Immature natural killer cell (primary cell): ENCODE measurements at places on chromosomes 2 and 18.

GRCh38 chr2:107412209-107412904, 414.3 kb upstream of the RGPD4 start:
- H3K27me3 ChIP-seq: no peaks in the 10 kb centered on the region
- no peak overlapping the region for H3K4me3 ChIP-seq
- H3K27ac ChIP-seq: no peak overlapping the region
- no peaks in the 10 kb centered on the region for H3K36me3 ChIP-seq

DNA sequence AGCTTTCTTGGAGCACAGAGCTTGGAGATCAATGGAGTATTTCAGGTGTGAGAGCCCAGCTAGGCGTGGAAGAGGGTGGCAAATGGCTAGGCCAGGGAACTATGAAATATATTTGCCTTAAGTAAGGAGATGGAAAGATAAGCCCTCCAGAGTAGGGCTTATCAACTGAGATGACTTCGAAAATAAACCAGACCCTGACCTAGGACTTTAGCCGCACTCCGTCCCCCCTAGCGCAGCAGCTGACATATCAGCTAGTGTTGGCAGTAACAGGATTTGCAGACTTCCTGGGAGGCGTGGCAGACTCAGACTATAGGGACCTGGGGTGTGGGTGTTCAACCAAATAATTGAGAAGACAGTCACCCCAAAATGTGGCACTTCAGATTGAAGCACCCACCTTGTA, 127.7 kb upstream of the EPAS1 start:
- no peaks in the 10 kb centered on the region for H3K36me3 ChIP-seq
- no peak overlapping the region for H3K4me3 ChIP-seq
- peaks cover 6% of the 10 kb centered on the region for H3K4me1 ChIP-seq
- H3K27ac ChIP-seq: no peak overlapping the region
- H3K27me3 ChIP-seq: peaks cover 2% of the 10 kb centered on the region
- DNase-seq: no peak

- H3K27me3 ChIP-seq: no peaks in the 10 kb centered on the region
- H3K4me1 ChIP-seq: no peaks in the 10 kb centered on the region
- no peak overlapping the region for H3K4me3 ChIP-seq
These were observed 141.0 kb upstream of the KCTD1 start for GRCh38 chr18:26689226-26689879.

- no peaks in the 10 kb centered on the region for H3K4me1 ChIP-seq
- DNase-seq: no peak
- no peaks in the 10 kb centered on the region for H3K36me3 ChIP-seq
- H3K4me3 ChIP-seq: no peak overlapping the region
- no peaks in the 10 kb centered on the region for H3K27me3 ChIP-seq
These were observed 59.8 kb upstream of the RIT2 start for GRCh38 chr18:43175257-43175656.

GRCh38 chr2:241673797-241674725, 12.6 kb downstream of the DTYMK start:
- H3K4me1 ChIP-seq: peaks cover 7% of the 10 kb centered on the region
- peaks cover 2% of the 10 kb centered on the region for H3K36me3 ChIP-seq
- no peaks in the 10 kb centered on the region for H3K27me3 ChIP-seq
- peak overlapping the region; percentile 71 for H3K27ac ChIP-seq
- DNase-seq: no peak

DNA sequence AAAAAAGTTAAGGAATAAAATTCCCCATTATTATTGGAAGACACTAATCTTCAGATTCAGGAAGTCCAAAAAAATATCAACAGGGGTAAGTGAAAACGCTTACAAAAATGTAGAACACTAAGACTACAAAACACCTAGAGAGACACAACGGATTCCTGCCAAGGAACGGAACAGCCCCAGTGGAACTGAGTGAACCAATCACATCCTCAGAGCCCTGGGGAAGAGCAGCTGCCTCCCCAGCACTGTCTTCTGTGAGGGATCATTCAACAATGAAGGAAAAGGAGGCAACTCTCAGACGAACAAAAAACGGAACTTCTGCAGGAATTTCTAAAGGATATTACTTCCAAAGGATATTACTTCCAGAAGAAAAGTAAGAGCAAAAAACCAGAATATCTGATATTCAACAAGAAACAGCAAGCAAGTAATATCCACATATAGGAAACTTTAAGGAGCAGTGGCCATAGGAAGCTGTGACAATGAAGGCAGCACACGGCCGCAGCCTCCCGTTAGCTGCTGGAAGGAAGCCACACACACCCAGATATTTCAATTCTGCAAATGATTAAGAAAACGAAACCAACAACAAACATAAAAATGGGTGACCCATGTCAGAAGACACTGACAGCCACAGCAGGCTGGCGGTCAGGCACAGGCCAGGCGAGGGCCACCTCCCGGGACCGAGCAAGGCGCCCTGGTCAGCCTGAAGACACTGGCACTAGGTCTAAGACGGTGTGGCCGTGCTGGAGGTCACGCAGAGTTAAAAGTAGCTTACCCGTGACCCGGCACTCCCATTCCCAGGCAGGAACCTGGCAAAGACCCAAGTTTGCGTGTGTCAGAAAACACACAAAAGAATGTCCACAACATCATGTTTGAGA, 81.8 kb downstream of the HDAC4 start:
- H3K27ac ChIP-seq: peak overlapping the region; percentile 97
- H3K4me3 ChIP-seq: peak overlapping the region; percentile 85
- peaks cover 91% of the 10 kb centered on the region for H3K4me1 ChIP-seq

DNA sequence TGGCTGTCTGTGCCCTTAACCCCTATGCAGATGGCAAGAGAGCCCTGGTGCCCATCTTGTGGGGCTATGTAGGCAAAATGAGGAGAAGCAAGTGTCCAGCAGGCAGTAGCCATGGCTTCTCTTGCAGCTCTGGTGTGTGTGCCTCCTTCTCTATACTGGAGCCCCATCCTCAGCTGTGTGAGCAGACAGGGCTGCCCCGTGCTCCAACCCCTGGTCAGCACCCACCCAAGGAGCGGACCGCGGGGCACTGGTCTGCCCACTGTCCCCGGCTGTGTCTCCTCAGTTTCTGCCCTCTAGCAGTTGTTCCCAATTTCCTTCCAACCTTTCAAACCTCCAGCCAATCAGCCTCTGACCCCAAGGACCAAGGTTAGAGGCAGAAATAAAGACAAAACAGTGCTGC, 134.9 kb upstream of the GLI2 start:
- no peaks in the 10 kb centered on the region for H3K36me3 ChIP-seq
- no peaks in the 10 kb centered on the region for H3K27me3 ChIP-seq
- no peak overlapping the region for H3K4me3 ChIP-seq

DNA sequence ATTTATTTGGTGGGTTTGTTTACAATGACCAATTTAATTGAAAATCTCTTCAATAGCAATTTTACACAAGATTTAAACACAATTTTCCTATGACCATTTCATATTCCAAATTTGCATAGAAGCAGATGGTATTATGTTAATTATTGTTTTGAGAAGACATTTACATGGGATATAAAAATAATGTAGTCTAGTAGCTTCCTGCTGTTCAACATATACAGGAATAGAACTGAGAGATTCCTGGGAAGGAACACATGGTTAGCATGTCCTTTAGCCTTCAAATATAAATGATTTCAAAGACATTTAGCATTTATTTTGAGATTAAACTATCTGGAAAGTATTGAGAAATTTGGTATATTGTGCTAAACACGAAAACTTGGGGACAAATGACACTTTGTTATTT, 129.6 kb downstream of the KCNE4 start:
- no peaks in the 10 kb centered on the region for H3K36me3 ChIP-seq
- H3K4me1 ChIP-seq: no peaks in the 10 kb centered on the region
- no peak overlapping the region for H3K4me3 ChIP-seq
- no peak for DNase-seq
- no peak overlapping the region for H3K27ac ChIP-seq

GRCh38 chr2:62297624-62298010, 101.7 kb downstream of the B3GNT2 start:
- H3K36me3 ChIP-seq: peaks cover 3% of the 10 kb centered on the region
- peaks cover 1% of the 10 kb centered on the region for H3K27me3 ChIP-seq
- no peak overlapping the region for H3K4me3 ChIP-seq
- DNase-seq: no peak
- no peak overlapping the region for H3K27ac ChIP-seq

DNA sequence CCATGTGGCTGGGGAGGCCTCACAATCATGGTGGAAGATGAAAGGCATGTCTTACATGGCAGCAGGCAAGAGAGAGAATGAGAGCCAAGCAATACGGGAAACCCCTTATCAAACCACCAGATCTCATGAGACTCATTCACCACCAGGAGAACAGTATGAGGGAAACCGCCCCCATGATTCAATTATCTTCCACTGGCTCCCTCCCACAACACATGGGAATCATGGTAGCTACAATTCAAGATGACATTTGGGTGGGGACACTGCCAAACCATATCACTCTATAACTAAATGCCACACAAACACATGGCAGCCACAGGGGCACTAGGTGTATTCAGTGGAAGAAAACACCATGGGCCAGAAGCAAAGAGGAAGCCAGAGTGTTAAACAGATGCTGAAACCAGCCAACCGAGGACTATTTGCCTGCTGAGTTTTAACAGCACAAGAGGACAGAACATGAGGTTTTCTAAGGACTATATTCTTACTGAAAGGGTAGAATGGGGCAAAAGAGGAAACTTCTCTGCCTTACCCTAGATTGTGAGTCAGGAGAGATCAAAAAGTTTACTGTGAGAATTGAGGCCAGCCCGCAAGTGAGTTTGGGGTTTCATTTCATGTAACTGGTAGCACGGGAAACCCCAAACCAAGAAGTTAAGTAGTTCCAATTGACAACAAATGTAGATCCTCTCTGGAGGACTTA, 49.2 kb downstream of the SIGLEC15 start:
- H3K36me3 ChIP-seq: peaks cover 33% of the 10 kb centered on the region
- peak overlapping the region; percentile 68 for H3K4me3 ChIP-seq
- DNase-seq: peak; percentile 42
- H3K4me1 ChIP-seq: peaks cover 36% of the 10 kb centered on the region
- H3K27ac ChIP-seq: peak overlapping the region; percentile 84

- peaks cover 6% of the 10 kb centered on the region for H3K27me3 ChIP-seq
- H3K4me1 ChIP-seq: peaks cover 23% of the 10 kb centered on the region
- H3K27ac ChIP-seq: no peak overlapping the region
- DNase-seq: no peak
- peaks cover 7% of the 10 kb centered on the region for H3K36me3 ChIP-seq
- no peak overlapping the region for H3K4me3 ChIP-seq
These were observed 238.8 kb downstream of the IKZF2 start for GRCh38 chr2:212912445-212913103.

DNA sequence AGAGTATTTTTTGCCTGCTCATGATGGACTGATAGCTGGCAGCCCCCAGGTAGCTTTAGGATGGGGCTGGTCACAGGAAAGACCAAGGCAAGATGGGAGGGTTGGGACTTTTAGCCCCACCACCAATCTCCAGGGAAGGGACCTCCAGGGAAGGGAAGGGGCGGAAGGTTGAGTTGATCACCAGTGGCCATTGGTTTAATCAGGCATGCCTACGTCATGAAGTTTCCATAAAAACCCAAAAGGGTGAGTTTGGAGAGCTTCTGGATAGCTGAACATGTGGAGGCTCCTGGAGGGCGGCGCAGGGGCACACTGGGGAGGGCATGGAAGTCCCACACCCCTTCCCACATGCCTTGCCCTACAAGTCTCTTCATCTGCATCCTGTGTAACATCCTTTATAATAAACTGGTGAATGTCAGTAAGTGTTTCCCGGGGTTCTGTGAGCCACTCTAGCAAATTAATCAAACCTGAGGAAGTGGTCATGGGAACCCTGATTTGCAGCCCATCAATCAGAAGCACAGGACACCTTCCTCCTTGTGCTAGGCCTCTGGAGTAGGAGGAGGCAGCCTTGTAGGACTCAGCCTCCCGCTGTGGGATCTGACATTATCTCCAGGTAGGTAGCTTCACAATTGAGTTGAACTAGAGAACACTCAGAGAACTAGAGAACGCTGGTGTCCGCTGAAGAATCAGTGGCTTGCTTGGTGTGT, 30.3 kb downstream of the RAB31 start:
- H3K4me1 ChIP-seq: peaks cover 20% of the 10 kb centered on the region
- H3K36me3 ChIP-seq: no peaks in the 10 kb centered on the region
- no peak for DNase-seq
- peaks cover 16% of the 10 kb centered on the region for H3K27me3 ChIP-seq
- no peak overlapping the region for H3K4me3 ChIP-seq
- no peak overlapping the region for H3K27ac ChIP-seq

DNA sequence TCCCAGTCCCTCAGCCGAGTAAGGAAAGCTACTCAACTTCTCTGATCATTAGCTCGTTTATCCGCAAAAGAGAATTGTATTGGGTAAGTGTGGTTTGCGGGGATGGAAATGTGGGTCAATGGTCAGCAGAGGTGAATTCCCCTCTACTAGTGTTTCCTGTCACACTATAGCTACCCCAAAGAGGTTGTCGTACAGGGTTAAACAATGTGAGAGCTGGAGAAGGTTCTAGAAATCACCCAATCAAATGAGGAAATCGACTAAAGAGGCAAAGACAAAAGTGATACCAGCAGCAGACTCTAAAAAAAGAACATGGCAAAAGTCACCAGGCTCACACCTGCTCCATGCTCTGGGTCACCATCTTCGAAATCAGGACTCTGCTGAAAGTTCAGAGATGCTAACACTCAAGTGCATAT, 144.7 kb upstream of the ITGA4 start:
- DNase-seq: peak; percentile 47
- peaks cover 55% of the 10 kb centered on the region for H3K4me1 ChIP-seq
- peak overlapping the region; percentile 89 for H3K4me3 ChIP-seq
- peak overlapping the region; percentile 89 for H3K27ac ChIP-seq

- no peak within 1 kb of the TSS for H3K27ac ChIP-seq
- no peaks in the 10 kb centered on the region for H3K27me3 ChIP-seq
- H3K4me3 ChIP-seq: peak within 1 kb of the TSS; percentile 76
- H3K4me1 ChIP-seq: peaks cover 14% of the 10 kb centered on the region
- peak; percentile 19 for DNase-seq
These were observed at the start of gene CERKL for GRCh38 chr2:181656450-181657291. Gene CERKL, minus strand, starts transcription at chr2:181657105. Its CDS starts 99 bp downstream, at chr2:181657006.

GRCh38 chr2:54975175-54975574, 75.1 kb downstream of the RTN4 start:
- no peak overlapping the region for H3K27ac ChIP-seq
- no peak overlapping the region for H3K4me3 ChIP-seq
- DNase-seq: no peak
- no peaks in the 10 kb centered on the region for H3K36me3 ChIP-seq
- no peaks in the 10 kb centered on the region for H3K27me3 ChIP-seq
- H3K4me1 ChIP-seq: peaks cover 78% of the 10 kb centered on the region

DNA sequence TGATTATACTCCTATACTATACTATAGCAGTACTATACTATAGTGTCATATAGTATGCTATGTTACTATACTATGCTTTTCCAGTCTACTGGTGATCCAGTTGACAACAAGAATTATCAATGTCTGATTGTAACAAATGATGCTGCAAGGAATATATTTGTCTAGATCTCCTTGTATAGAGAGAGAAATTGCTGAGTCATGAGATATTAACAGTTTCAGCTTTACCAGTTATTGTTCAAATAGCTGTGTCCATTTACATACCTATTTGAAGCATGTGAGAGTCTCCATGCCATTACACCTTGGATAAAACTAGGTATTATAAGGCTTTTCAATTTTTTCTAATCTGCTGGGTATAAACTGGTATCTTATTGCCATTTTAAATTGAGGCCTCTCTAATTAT, 136.4 kb upstream of the SKOR2 start:
- H3K27me3 ChIP-seq: peaks cover 2% of the 10 kb centered on the region
- H3K4me1 ChIP-seq: no peaks in the 10 kb centered on the region
- no peak overlapping the region for H3K27ac ChIP-seq
- no peak for DNase-seq

- DNase-seq: no peak
- no peaks in the 10 kb centered on the region for H3K4me1 ChIP-seq
- H3K36me3 ChIP-seq: no peaks in the 10 kb centered on the region
- peaks cover 2% of the 10 kb centered on the region for H3K27me3 ChIP-seq
These were observed 79.3 kb upstream of the FAM98A start for GRCh38 chr2:33678436-33678835.

GRCh38 chr2:147589127-147589526, 255.7 kb upstream of the ACVR2A start:
- H3K4me1 ChIP-seq: no peaks in the 10 kb centered on the region
- no peak for DNase-seq
- peaks cover 3% of the 10 kb centered on the region for H3K27me3 ChIP-seq
- H3K4me3 ChIP-seq: no peak overlapping the region
- H3K27ac ChIP-seq: no peak overlapping the region
- peaks cover 4% of the 10 kb centered on the region for H3K36me3 ChIP-seq
